ENCODE measurements at places on chromosomes 4 and X.

DNA sequence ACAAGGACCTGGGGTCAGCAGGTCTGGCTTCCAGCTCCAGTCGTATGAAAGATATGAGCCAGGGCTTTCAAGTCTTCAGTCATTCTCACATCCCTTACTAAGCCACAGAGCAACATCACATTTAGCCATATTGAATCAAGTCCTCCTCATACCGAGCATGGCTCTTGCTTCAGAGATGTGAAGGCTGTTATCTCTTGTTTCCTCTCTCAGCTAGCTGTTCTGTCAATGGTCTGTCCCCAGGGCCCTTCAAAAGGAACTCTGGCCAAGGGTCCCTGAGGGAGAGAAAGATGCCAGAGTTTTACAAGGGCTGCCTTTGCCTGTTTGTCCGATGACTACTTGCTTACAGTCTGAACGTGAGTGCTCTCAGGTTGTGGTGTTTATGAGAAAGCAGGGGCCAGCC lies 30.5 kb downstream of the DOCK11 start:
- DNase-seq = no peak

GRCh38 chr4:120636120-120636630 lies 286.4 kb downstream of the PRDM5 start:
- DNase-seq = no peak

- no peak for DNase-seq
Observed at GRCh38 chr4:168630445-168631187, 133.8 kb downstream of the PALLD start.

- DNase-seq = no peak
Observed at GRCh38 chr4:175273995-175274753, 356.0 kb downstream of the ADAM29 start.

GRCh38 chrX:134737061-134737460 lies 78.8 kb upstream of the PLAC1 start:
- no peak for DNase-seq

GRCh38 chr4:184097241-184097605 lies 120.5 kb downstream of the ENPP6 start:
- DNase-seq = no peak

- no peak for DNase-seq
Observed at GRCh38 chr4:128301979-128302378, 14.4 kb upstream of the PGRMC2 start.

DNA sequence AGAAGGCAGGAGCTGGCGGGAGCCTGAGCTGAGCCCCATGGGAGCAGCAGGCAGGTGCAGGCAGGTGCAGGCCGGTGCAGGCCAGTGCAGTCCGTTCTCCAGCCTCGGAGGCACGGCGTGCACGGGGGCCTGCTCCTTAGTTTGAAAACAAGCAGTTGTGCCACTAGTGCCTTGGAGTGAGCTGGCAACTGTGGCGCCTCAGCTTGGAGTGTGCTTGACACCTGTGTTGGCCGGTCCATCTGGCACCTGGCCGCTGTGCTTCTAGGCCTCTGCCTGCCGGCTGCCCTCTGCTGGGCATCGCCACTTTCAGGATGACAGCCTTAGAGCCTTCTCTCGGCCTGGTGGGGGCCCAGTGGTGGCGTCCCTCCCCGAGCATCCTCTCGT lies 47.9 kb downstream of the RGS12 start:
- no peak for DNase-seq

- DNase-seq = no peak
Observed at GRCh38 chr4:57378766-57379165, 268.6 kb upstream of the IGFBP7 start.

DNA sequence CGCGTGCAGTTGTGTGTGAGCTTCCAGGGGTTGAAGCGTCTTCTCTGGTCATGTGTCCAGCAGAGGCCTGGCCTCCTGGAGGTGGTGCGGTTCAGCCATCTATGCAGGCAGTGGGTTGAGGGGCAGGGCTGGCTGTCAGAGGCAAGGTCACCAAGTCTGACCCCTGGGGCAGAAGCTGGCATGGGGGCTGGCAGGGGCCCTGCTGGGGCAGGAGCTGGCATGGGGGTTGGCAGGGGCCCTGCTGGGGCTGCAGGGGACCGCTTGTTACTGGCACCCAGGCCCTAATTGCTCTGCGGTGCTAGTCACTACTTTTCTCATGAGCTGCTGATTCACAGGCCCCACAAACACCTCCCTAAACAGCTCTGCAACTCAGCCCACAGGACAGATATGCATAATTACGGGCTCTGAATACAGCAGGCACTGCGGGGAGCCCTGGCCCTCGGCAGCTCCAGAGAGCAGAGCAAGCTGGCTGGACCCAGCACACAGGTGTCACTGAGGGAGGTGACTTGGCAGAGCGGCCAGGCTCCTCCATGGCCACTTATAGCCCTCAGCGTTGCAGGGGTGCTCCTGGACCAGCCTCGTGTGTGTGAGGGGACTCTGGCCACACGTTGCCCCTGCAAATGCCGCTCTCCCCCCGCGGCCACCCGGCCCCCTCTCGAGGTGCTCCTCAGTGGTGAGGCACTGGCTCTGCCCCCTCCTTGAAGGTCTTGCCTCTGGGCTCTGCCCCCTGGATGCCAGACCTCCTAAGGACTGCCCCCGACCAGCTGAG lies 32.7 kb downstream of the CPLX1 start:
- no peak for DNase-seq

GRCh38 chr4:25860586-25861279 lies 2.1 kb downstream of the SEL1L3 start:
- no peak for DNase-seq

GRCh38 chr4:81030981-81031791 lies 678 bp downstream of the BMP3 start:
- peak; percentile 26 for DNase-seq

- DNase-seq = no peak
Observed at GRCh38 chr4:157984285-157984911, 188.4 kb downstream of the GASK1B start.

GRCh38 chr4:90852237-90852636 lies 725.0 kb downstream of the CCSER1 start:
- DNase-seq = no peak

DNA sequence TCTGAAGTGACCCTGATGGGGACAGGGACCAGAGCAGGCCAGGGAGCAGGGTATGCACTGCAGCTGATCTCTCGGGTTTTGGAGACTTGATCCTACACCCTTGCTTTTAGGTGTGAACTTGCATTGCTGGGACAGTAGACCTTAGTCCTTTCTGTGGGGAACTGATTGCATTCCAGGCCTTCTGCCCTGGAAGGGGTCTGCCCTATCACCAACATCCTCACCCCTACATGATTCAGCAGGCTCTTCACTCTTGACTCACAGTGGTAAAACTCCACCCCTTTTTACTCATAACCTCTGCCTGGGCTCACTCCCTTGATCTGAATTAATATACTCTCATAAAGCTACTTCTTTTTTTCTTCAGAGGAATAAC lies 6.6 kb upstream of the DDX60L start:
- no peak for DNase-seq

- DNase-seq = no peak
Observed at GRCh38 chr4:56626420-56626819, 54.7 kb downstream of the HOPX start.

DNA sequence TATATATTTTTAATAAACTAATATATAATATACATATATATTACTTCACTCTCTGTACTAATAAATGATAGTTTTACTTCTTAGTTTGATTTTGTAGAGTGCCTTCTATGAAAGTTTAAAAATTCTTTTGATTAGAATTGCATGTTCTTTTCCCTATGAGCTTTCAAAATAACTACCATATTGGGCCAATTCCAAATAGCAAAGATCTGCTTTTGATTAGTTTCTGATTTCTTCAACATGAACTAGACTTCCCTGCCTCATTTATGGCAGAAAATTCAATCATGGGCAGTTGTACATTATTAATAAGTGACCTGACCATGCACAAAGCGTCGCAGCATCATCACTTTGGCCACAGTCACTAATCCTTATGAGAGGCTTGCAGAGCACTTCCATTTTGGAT lies 48.9 kb upstream of the TEX13A start:
- DNase-seq = no peak

GRCh38 chrX:136064661-136065043 lies 79.4 kb downstream of the SLC9A6 start:
- no peak for DNase-seq

DNA sequence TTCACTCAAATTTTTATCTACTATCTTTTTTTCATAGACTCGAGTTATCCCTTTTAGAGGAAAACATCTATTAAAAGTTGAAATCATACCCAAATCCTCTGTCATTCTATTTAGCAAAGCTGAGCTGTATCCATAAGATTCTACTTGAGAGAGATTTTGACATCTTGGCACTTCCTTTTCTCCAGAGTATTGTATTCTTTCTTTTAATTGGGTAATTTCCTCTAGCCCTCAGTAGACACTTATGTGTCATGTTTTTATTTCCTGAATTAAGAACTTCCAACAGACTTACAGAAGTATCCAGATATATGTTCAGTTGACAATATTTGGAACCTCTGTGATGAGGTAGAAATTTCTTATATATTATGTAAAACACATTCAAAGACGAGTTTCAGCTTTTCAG lies 201.6 kb upstream of the NR3C2 start:
- DNase-seq = no peak

- no peak for DNase-seq
Observed at GRCh38 chr4:98539299-98539698, 119.1 kb downstream of the TSPAN5 start.

DNA sequence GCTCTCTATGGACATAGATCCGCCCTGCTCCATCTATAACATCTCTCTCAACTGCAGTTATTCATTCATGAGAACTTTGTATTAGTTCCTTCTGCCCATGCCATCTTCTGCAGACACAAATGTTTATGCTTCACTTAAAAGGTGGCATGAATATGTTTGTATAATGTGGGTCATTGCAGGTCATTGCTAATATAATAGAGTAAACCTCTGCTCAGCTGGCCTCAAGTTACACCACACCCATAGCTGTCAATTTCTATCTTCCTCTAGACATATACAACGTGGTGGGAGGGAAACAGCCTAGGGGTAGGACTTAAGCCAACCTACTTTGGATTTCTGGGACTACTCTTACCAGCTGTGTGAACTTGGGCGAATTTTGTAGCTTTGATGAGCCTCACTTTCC lies 129.8 kb downstream of the ATXN3L start:
- DNase-seq = no peak

DNA sequence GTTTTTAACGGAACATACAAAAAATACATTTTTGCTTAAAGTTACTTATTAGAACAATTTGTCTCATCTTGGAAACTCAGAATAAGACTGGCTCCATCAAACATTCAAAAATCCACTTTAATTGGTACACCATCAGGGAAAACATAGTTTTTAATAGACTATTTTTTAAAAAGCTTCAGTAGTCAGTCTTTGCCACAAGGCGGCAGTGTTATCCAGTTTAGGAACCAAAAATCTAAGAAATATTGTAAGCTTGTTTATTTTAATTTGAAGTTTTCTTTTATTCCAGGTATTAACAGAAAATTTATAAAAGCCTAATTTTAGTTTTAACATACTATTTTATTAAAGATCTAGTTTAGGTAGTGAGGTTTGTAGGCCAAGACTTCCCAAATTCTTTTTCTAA lies 107.7 kb downstream of the APOOL start:
- DNase-seq = peak; percentile 21

GRCh38 chrX:24207826-24208225 lies 58.3 kb downstream of the ZFX start:
- no peak for DNase-seq

- DNase-seq = no peak
Observed at GRCh38 chr4:177450426-177451107, 8.3 kb upstream of the AGA start.

DNA sequence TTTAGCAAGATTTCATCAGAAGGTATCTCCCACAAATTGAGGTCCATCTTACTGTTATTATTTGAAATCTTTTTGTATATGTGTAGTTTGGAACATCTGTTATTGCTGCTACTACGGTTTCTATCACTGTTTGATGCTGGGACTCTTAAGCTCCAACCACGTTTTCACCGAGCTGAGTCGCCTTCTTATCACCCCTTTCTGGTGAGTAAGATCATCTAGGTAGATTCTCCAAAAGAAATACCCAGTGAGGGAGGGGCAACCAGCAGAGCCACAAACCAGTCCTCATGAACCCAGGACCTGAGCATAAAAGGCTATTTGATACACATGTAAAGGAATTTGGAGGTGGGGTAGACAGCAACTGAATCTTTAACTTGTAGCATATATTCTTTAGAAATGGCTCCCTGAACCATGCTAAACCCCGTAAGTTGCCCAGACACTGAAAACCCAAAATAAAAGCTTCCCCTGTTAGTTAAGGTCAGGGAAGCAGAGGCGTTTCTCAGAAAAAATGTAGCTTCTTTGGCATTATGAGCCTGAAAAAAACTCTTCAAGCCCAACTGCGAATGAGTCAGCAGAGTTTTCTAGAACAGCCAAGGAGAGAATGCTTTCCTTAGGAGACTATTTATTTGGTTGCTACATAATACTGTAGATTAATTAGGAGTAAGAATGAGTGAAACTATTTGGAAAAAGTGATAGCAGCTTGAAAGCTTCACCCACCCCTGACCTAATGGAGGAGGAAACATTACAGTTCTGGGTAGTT lies 53.8 kb upstream of the ATXN3L start:
- no peak for DNase-seq

DNA sequence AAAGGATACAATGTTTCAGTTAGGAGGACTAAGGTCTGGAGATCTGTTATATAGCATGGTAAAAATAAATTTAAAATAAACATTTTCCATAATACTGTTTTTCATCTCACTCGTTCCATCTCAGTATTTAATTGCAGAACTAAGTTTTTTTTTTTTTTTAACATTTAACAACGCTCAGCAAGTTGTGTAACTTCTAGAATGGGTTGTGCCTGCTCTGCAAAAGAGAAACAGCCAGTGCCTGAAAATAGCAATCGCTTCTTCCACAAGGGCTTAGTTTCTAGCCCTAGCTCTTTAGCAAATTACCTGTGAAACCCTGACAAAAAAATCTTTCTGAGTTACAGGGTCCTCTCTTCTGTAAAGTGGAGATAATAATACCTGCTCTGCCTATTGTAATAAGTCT lies 41.9 kb downstream of the CNGA1 start:
- DNase-seq = no peak

DNA sequence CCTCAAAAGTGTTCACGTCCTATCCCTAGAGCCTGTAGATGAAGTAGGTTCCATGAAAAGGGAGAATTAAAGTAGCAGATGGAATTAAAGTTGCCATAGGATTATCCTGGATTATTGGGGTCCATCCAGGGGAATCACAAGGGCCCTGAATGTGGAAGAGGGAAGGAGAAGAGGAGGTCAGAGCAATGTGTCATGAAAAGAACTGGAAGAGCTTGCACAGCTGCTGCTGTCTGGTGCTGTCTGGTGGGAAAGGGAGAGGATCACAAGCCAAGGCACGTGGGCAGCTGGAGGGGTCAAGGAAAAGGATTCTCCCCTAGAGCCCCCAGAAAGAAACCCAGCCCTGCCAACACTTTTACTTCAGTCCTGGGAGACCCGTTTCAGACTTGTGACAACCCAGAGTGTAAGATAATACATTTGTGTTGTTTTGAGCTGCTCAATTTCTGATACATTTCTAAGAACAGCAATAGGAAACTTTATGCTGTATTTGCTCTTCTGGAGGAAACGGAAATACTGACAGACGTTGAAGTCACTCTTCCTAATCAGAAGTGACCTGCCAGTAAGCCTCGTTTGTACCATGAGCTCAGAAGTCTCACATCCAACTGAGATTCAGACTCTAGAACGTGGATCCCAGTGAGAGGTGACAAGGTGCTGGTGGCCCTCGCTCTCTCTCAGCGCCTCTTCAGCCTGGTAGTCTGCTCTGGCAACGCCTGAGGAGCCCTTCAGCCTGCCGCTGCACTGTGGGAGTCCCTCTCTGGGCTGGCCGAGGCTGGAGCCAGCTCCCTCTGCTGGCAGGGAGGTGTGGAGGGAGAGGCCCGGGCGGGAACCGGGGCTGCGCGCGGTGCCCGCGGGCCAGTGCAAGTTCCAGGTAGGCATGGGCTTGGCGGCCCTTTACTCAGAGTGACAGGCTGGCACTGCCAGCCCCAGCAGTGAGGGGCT lies 34.7 kb upstream of the ENPP6 start:
- DNase-seq = no peak

- DNase-seq = no peak
Observed at GRCh38 chr4:17646693-17647092, 32.3 kb downstream of the MED28 start.

Data from NCI-H1105 treated with DMSO at 0.1 percent for 48 hours (cell line).